Thyroid gland (tissue), 4 donors: ENCODE measurements at places on chromosomes 4 and X. TPM values are rescaled to one million over a fixed set of nuclear protein-coding genes. Genes with fewer than 3 reads are reported as not detected.

Gene L1CAM
- total RNA-seq: 2.2 TPM

GRCh38 chr4:56871371-56871866 is 36.3 kb upstream of the REST start:
- no peak for DNase-seq
- no peaks in the 10 kb centered on the region for H3K36me3 ChIP-seq
- no peaks in the 10 kb centered on the region for H3K27me3 ChIP-seq
- H3K4me3 ChIP-seq: no peak overlapping the region
- H3K27ac ChIP-seq: no peak overlapping the region
- no peaks in the 10 kb centered on the region for H3K4me1 ChIP-seq

DNA sequence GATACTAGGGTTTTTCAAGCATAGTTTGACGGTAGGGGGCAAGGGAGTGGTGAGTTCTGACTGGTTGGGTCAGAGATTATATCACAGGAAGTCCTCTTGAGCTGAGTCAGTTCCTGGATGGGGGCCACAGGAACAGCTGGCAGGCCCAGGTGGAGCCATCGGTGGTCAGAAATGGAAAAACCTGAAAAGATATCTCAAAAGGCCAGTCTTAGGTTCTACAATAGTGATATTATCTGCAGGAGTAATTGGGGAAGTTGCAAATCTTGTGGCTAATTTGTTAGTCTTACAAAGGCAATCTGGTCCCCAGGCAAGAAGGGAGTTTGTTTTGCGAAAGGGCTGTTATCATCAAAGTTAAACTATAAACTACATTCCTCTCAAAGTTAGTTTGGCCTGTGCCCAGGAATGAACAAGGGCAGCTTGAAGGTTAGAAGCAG is 159.3 kb downstream of the PTCHD1 start:
- H3K27ac ChIP-seq: no peak overlapping the region
- no peaks in the 10 kb centered on the region for H3K36me3 ChIP-seq
- DNase-seq: no peak
- H3K4me3 ChIP-seq: no peak overlapping the region
- no peaks in the 10 kb centered on the region for H3K4me1 ChIP-seq
- H3K27me3 ChIP-seq: no peaks in the 10 kb centered on the region

DNA sequence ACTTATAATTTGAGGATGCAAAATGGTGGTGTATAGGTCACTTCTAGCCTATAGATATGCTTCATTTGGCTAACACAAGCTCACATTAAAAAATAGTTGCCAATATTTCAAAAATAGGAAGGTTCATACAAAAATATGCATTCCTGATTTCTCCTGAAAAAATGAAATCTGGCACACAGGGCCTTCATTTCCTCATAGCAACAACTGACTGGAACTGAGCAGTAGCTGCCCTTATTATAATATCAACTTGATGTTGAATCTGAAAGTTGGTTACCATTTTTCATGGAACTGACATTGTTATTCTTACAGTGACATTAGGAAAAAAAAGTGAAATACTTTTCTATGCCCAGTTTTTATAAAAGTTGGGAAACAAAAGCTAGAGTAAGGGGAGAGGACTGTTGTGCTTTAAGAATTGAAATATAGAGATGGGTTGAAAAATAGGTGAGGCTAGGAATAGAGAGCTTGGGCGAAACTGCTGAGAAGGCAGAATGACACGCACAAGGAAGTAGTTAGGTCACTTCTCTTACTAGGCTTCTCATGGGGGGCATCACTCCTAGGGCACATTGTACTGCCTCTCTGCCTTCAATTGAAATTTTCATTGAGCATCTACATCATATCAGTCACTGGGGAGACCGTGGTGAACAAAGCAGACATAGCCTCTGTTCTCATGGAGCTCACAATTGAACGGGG is 43.1 kb upstream of the C1GALT1C1 start:
- H3K4me1 ChIP-seq: peaks cover 18% of the 10 kb centered on the region
- H3K27me3 ChIP-seq: no peaks in the 10 kb centered on the region
- H3K4me3 ChIP-seq: no peak overlapping the region
- no peak for DNase-seq
- peak overlapping the region; percentile 49 for H3K27ac ChIP-seq

GRCh38 chrX:10111364-10112148 is 45.2 kb upstream of the CLCN4 start:
- no peak overlapping the region for H3K27ac ChIP-seq
- no peaks in the 10 kb centered on the region for H3K27me3 ChIP-seq
- no peak overlapping the region for H3K4me3 ChIP-seq
- no peak for DNase-seq
- no peaks in the 10 kb centered on the region for H3K4me1 ChIP-seq
- H3K36me3 ChIP-seq: no peaks in the 10 kb centered on the region

DNA sequence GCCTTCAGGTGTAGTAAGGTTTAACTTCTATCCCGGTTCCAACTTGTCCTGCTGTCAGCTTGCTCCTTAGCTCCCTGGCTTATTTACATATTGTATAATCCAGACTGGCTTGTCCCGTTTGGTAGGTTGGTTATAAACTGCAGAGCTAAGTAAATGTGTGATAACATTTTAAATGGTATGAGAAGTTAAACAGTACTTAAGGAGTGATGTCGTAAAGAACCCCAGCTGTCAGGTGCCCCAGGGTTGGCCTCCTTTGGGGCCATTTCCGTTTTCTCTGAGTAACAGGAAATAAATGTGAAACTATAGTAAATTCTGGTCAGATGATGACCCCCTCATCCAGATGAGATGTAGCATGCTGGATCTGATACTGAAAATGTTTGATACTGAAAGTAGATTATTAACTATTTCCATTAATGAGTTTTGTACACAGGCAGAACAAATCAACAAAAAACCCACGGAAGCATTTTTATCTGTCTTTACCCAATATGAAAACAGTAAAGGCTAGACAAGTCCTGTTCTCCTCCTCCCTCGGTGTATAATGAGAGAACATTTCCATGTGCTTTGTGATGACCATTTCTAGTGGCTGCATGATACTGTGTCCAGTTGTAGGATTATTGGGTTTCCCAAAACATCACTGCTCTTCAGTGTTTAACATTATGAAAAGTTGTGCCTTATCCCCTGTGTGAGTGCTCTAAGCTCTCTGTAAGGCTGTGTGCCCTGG is 22.4 kb downstream of the GAB1 start:
- H3K36me3 ChIP-seq: no peaks in the 10 kb centered on the region
- peak overlapping the region; percentile 13 for H3K27ac ChIP-seq
- no peak for DNase-seq
- H3K4me1 ChIP-seq: peaks cover 24% of the 10 kb centered on the region
- no peaks in the 10 kb centered on the region for H3K27me3 ChIP-seq
